Activated CD4-positive, alpha-beta T cell treated with anti-CD3 and anti-CD28 coated beads, Interleukin-2, amount 50 U/mL, for 4 hours (primary cell): ENCODE measurements at places on chromosomes 5 and 9.

DNA sequence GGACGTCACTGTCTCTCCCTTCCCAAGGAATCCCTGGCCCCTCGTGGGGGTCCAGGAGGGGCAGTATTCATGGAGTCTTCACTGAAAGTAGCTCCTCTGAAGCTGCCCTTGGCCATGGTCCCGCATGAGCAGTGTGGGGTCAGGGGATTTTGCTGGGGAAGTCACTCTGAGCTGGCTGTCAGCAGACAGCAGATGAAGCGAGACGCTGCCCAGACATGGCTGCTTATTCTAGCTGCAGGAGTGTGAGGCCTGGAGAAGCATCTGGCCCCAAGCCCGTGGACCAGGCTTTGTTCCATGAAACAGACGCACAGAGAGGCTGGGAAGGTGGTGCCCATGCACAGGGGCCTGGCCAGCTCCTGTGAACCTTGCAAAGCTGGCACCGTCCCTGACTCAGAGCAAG lies 21.5 kb upstream of the ASS1 start:
- DNase-seq = no peak

DNA sequence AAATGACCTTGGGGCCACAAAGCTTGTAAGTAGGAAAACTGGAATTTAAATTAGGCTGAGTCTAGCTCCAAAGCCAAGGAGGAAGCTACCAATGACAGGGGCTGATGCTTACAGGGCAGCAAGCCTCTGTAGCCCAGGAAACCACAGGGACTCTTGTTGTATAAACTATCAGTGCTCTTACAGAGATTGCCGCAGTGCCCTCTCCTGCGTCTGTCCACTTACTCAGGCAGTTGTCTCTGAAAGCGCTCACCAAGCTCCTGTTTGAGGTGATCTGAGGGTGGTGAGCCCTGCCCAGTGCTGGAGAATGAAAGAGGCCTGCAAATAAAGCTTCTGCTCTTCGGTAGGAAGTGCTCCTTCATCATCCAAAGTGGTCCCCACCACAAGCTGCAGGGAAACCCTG lies 498.8 kb downstream of the ARHGEF28 start:
- DNase-seq = no peak

DNA sequence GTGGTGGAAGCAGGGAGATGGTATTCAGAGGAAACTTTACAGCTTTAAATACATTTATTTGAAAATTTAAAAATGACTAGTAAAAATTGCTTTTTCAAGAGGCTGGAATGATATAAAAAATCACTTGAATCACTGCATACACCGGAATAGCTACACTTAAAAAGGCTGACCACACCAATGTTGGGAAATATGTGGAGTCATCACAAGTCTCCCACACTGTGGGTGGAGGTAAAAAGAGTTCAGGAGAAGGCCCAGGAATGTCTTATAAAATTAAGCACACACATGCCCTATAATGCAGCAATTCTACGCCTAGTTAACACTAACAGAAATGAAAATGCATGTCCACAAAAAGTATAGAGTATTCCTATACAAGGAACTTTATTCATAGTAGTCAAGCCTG lies 198.1 kb downstream of the ROR2 start:
- no peak for DNase-seq

GRCh38 chr9:5714501-5715401 lies 85.8 kb downstream of the RIC1 start:
- DNase-seq = no peak

DNA sequence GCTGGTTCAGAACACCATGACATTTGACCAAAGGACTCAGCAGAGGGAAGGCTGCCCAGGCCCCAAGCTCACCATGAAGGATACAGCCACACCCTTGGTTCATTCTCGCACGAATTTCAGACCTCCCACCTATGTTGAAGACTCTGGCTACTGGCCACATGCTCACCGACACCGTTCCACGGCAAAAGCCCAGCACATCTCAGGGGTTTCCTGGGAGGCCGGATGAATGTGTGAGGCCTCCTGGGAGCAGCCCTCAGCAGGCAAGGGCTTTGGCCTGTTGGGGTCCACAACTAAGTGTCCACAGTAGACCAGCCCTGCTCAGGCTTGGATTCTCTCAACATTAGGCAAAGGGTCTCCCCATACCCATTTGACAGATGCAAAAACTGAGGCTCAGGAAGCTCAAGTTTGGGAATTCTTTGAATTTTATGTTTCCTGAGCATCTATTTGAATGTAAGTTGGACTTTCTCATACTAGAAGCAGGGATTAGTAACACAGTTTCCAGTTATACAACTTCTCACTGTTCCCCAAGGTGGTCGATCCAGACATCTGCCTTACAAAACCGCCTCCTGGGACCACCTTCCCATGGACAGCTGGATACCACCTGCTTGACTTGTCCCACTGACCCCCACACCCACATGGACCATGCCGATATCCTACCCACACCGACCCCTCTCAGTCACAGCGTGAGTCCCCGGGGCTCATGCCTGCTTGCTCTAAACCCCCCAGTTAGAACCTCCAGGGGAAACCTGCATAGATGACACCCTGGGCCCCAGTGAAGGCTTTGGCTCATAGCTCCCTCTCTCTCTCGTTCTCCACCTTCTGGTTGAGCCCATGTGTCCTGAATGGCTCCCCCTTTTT lies 27.9 kb downstream of the CCT5 start:
- DNase-seq = no peak

DNA sequence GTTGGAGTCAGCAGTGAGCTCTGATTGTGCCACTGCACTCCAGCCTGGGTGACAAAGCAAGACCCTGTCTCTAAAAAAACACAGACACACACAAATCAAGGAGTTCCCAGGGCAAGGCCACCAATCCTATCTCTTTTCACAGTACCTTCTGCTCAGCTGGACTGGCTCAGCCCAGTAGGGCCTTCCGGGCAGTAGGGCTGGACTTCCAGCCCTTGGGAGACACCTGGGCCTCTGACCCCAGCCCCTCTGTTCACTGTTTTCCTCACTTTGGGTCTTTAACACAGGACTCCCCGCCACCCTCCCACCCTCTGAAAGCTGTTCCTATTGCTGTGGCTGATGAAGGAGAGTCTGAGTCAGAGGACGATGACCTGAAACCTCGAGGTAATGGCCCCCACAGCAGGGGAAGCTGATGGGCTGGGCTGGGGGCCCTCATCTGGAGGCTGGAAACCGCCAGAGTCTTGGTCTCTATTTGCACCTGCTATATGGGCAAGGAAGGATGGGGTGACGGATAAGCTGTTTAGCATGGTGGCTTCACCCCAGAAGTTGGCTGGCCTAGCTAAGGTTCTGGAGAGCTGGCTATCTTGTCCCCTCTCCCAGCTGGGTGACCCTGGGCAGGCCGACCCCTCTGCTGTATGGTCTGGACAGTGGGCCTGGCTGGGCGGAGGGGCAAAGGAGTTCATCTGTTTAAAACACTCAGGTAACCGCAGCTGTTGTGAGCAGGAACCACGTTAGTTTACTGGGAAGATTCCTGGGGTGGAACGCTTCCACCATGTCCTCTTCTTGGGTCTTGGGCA lies 25.6 kb downstream of the USP20 start:
- DNase-seq = no peak

DNA sequence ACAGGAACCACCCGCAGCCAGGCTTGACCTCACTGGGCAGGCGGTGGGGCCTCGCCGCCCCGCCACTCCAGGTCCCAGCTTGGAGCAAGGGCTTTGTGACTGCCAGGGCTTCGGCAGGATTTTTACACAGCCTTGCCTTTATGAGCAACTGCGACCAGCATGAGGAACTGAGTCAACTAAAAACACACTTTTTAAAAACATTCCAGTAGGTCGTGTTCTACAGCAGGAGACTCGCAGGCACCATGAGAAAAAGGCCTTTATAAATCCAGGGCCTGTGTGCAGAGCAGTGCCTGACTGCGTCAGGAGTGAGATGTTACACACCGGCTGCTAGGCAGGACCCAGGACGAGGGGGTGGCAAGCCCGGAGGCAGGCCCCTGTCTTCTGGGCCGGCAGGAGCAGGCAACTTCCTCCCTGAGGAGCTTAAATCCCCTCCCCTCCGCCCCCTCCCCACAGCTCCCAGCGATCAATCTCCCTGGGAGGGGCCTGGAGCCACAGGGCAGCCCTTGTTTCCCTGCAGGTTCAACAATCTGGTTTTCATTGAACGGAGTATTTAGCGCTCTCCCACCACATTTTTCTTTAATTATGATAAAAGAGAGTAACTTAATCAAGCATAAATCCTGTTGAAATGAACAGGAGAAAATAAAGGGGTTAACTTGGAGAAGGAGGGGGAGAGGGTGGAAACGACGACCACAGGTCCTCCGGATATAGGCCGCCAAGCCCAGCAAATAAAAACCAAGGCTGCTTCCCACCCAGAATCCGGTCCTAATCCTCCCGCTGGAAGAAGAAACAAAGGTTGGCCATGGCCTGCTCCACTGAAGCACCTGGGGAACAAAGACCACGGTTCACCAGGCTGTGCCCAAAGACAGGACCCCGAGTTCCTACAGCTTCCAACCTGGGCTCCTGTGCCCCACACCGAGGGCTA lies 92.5 kb downstream of the ROR2 start:
- DNase-seq = no peak

GRCh38 chr9:15966471-15966870 lies 413.6 kb downstream of the CCDC171 start:
- DNase-seq = no peak

DNA sequence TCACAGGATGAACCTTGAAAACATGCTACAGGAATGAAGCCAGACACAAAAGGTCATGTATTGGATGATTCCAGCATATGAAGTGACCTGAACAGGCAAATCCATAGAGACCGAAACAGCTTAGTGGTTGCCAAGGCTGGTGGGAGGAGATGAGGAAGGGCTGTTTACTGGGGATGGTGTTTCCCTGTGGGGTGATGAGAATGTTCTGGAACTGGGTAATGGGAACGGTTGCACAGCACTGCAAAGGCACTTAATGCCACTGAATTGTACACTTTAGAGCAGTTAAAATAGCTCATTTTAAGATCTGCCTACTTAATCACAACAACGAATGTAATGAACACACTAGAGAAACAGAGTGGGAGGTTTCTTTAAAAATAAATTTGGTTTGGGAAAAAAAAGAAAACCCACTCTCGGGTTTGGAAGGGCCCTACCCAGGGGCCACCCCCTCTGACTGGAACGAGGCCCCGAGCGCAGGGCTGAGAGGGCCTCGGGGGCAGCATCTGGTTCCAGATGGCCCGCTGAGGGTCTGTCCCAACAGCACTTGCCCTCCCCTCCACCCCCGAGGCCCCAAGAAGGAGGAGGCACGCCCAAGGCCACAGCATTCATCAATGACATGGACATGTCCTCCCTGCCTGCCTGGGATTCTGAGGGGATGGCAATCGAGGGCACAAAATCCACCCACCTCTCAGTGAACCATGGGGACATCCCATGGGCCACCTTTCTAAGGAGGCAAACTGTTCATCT lies 31.7 kb downstream of the SARDH start:
- no peak for DNase-seq

- peak; percentile 67 for DNase-seq
Measured at GRCh38 chr9:100598641-100599145, 20.8 kb downstream of the CAVIN4 start.

DNA sequence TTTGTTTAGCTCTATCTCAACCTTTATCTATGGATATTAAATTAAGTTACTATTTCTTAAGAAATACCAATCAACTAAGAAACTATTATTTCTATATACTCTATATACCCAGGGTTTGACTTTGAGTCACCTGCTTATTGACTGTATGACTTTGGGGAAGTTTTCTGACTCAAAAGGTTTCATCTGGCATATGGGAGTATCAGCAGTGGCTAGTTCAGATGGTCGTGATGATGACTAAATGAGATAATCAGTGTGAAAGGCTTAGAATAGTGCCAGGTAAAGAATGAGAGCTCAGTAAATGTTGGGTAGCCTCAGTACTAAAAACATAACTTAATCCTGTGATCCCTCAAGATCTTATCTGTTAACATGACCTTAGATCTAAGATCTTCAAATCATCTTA lies 179.7 kb upstream of the ISL1 start:
- DNase-seq = no peak

- DNase-seq = no peak
Measured at GRCh38 chr9:124733964-124734740, 37.0 kb downstream of the NR6A1 start.

- DNase-seq = no peak
Measured at GRCh38 chr5:169805937-169806700, 169.0 kb downstream of the DOCK2 start.

DNA sequence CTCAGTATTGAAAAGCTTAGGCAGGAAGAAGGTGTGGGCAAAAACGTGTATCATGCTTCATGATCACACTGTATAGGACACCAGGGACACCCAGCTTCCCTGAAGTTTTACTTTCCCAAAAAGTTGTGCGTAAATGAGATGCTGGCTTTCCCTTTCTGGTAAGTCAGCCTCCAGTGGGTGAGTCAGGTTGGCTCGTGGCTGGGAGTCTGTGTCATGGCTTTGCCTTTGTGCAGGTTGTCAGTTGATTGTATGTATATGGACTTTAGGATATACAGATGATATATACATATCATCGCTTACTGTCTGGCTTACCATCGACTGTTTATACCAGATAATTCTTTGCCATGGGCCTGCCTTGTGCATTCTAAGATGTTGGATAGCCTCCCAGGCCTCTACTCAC lies 34.2 kb downstream of the ADRB2 start:
- DNase-seq = no peak

GRCh38 chr5:1428107-1428506 lies 17.1 kb downstream of the SLC6A3 start:
- no peak for DNase-seq

DNA sequence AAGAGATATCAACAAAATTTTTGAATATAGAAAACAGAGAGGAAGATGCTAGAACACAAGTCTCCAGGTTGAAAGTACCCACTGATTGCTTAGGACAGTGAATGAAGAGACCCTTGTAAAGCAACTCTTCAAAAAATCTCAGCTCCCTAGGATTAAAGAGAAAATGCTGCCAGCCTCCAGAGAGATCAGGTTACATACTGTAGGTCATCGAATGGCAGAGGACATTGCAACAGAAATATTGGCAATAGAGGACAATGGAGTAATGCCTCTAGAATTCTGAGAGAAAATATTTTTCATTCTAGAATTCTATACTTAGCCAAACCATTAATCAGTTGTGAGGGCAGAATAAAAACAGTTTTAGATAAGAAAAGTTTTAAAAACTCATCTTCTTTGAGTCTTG lies 43.1 kb upstream of the ELL2 start:
- DNase-seq = no peak

- DNase-seq = no peak
Measured at GRCh38 chr9:20838218-20838617, 154.2 kb downstream of the FOCAD start.

- no peak for DNase-seq
Measured at GRCh38 chr5:94422812-94423211, 195.6 kb downstream of the KIAA0825 start.

DNA sequence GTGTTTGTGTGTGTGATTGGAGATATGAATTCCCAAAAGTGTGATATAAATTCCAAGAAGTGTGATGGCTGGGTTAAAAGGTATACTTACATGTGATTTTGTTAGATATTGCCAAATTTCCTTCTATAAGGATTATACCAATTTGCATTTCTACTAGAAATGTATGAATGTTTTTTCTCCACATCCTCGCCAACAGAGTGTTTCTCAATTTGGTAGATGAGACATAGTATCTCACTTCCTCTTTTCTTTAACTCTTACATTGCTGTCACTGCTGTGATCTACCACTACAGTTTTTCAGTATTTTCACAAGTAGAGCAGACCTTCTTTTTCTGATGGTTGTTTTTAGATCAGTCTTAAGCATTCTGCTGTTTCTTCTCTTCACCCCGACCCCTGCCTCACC lies 111.3 kb downstream of the FER start:
- no peak for DNase-seq
